Uterine smooth muscle cell (primary cell): ENCODE measurements at places on chromosomes 12 and 14. TPM values are rescaled to one million over a fixed set of nuclear protein-coding genes. Genes with fewer than 3 reads are reported as not detected.

TPPP2 gene
- total RNA-seq: not detected in 2 replicates

KLRK1 gene
- total RNA-seq: not detected in 2 replicates

GCH1 gene
- total RNA-seq: 2.1 and 2.5 TPM in 2 replicates

LGR5 gene
- not detected in 2 replicates for total RNA-seq

CNOT2 gene
- total RNA-seq: 145 and 188 TPM in 2 replicates

RNF41 gene
- 117 and 180 TPM in 2 replicates for total RNA-seq

GPRC5D gene
- not detected in 2 replicates for total RNA-seq

P2RX7 gene
- 2.8 and 4.1 TPM in 2 replicates for total RNA-seq

RAB15 gene
- total RNA-seq: 1.5 and 2.7 TPM in 2 replicates

C14orf39 gene
- total RNA-seq: not detected in 2 replicates

CD163 gene
- not detected in 2 replicates for total RNA-seq

SAMD15 gene
- total RNA-seq: 2.2 and 3.0 TPM in 2 replicates

DDN gene
- 0.12 and 0.33 TPM in 2 replicates for total RNA-seq

AP4S1 gene
- total RNA-seq: 4.9 and 6.4 TPM in 2 replicates

HOMEZ gene
- 3.0 and 6.5 TPM in 2 replicates for total RNA-seq

SIRT4 gene
- 0.66 and 2.4 TPM in 2 replicates for total RNA-seq
